Colonic mucosa (tissue), 4 donors: ENCODE measurements at places on chromosomes 1 and 21.
A peak's percentile ranks its signal among the peaks of the same experiment; 100 is the strongest.

DNA sequence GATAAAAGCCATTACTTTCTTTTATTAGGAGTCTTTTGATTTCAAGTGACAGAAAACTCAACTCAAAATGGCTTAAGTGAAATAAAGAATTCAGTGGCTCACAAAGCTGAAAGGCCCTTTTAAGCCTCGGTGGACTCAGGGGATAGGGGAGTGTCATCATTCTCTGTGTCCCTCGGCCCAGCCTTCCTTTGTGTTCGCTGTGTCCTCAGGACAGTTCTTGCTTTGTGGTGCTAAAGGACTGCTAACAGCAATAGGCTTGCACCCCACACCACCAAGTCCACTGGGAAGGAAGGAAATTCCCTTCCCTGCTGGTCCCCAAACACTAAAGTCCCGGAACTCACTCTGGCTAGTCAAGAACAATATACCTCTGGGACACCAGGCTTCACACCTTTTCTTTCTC is 129.2 kb downstream of the NTPCR start:
- no peak for DNase-seq

DNA sequence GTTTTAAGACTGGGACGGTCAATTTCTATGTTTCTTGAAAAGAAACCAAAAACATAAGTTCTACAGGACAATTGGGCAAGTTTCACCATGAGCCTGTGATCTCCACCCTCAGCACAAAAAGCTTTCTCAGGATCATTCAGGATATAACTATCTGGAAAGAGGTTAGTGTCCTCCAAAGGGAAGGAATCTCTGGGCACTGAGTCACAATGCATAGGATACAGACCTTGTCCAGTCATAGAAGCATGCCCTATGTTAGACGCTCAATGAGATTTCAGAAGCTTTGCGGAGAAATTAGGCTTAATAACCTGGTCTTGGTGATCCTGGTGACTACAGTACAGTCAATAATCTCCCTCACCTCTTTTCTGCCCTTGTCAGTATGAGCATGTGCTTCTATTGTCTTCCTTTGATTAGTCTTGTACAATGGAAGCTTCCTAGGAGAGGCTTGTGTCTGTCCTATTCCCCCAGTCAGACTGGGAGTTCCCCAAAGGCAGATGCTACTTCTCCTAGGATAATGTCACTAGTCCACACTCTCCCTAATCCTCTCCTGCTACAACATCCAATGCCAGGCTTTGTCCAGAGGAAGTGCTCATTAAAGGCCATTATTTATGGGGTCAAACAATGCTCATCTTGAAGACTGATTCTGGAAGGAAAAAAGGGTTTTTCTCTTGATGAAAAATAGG is 97.4 kb downstream of the KCNH1 start:
- DNase-seq: no peak

DNA sequence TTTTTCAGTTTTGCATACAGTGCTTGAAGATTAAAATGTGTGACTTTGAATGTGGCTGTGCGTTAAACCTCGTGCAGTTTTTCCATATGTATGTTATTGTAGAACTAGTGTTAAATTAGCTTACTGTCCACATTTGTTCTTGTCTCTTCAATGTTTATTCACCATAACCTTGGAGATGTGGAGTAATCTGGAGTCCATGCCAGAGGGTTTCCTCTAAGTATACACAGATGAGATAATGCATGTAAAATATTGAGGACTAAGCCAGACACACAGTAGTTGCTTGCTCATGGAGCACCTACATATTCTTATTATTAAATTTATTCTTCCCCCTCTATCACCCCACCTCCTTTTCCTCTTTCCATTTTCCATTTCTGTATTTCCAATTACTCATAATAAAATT is 7.7 kb upstream of the GIPC2 start:
- DNase-seq: no peak

DNA sequence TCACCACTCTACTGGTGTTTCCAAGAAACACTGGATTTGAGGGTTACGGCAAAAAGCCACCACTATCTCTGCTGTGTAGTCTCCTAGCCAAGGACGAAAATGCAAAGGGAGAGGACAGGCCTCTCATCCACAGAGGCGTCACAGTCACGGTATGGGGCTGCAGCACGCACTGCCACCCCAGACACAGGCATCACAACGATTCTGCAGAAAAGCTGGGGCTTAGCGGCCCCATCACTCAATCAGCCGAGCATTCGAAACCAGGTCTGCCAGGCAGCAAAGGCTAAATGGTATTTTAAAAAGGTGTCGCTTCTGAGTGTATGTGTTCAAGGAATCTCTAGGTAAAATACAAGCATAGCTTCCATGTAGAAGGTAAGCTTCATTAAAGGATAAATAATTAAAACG is 1.4 kb downstream of the RIPK4 start:
- no peak for DNase-seq

- no peak for DNase-seq
Observed at GRCh38 chr1:206107168-206107544, 10.0 kb downstream of the AVPR1B start.

GRCh38 chr1:64980745-64981600 is 14.6 kb upstream of the JAK1 start:
- DNase-seq: peak; percentile 65

DNA sequence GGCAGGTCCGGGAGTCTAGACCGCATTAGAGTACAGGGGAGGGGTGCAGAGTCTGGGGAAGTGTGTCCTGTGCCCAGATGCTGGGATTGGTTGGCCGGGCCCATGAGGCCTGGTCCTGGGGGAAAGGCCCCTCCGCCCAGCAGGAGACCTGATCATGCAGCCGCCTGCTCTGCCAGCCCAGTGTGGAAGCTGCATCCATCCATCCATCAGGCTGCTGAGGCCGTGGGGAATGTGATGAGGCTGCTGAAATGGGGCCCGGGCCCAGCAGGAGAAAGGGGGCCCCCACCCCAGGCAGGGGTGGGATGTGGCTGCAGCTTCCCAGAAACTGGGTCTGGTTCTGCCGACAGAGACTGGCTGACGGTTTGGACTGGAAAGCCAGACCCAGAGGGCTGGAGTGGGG is 37.2 kb downstream of the EPHA2 start:
- DNase-seq: no peak

DNA sequence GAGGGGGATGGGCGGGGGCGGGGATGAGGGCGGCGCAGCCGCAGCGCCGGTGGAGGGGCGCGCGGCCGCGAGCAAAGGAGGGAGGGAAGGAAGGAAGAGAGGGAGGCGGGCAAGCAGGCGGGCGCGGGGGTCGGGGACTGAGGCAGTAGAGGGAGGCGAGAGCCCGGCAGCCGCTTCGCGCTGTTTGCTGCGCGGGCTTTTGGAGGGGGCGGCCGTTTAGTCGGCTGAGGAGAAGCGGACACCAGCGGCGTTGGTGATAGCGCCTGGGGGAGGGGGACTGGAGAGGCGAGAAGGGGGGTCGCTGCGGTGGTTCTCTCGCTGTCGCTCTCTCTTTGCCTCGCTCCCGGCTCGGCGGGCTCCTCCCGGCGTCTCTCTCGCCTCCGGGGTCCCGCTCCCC is at the start of gene HS2ST1:
HS2ST1 (plus strand) TSS at position 35 of the 397 bp plus-strand sequence.
- no peak for DNase-seq

DNA sequence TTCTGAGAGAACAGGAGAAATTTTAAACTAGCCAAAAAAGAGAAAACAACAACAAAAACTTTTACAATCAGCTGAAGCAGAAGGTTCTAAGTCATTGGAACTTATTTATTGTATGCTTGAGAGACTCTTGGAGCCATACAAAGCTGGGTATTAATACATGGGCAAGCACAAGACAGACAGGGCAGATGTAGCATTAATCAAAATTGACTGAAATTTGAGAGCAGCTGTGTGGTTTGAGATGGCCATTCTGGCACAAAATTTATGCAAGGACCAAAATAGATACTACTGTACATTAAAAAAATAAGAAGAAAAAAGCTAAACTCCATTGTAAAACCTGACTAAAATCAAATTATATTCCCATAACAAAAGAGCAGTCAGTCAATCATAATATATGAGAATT is 892.5 kb downstream of the PLA2G4A start:
- DNase-seq: no peak

- no peak for DNase-seq
Observed at GRCh38 chr21:46022551-46023525, 41.3 kb downstream of the COL6A1 start.

DNA sequence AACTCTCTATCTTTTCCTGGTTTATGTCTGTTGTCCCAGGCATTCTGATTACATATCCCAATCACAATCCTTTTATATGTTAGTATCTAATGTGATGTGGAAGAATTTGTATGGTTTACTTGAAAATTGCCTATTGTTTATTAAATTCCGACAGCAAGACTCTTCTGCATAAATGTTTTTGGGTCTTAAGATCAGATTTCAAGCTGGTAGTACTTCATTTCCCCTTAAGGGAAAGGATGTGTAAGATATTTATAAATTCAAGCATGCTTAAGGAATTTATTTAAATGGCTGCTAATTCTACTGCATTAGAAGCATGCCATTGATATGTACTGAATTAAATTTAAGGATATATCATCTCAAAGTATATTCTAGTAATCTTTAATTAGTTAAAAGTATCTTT is 20.4 kb upstream of the GPR88 start:
- DNase-seq: no peak

- no peak for DNase-seq
Observed at GRCh38 chr1:75792091-75792490, 4.6 kb upstream of the MSH4 start.

- DNase-seq: no peak
Observed at GRCh38 chr1:65189576-65190115, 41.6 kb downstream of the AK4 start.

- DNase-seq: no peak
Observed at GRCh38 chr21:42745511-42746239, 92.3 kb downstream of the PDE9A start.

DNA sequence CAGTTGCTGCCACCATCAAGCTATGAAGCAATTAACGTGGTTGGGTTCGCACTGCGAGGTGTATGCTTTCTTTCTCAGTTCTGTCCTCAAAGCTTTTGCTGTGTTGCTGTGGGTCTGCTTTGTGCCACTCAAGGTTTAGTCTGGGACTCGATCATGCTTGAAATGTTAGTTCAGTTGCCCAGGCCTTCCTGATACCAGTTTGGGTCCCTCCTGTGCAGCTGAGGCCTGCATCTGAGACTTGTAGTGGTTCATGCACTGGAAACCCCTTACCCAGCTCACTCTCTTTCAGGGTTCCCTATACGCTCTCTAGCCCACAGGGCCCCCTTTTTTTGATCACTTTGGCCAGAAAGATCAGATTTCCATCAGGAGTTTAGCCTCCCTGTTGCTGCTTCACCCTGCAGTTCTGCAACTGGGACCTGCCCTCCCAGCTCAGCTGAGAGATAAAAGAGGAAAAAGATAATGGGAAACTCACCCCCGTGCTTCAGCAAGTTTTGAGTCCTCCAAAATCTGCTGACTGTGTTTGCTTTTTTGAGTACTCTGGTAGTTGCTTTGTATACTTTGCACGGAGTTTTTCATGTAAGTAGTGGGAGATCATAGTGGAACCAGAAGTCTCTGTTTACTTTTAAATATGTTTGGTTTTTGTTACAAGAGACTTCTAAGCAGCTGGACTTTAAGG is 317.0 kb downstream of the HHAT start:
- DNase-seq: no peak

- no peak for DNase-seq
Observed at GRCh38 chr1:154775621-154776605, 94.2 kb downstream of the KCNN3 start.

DNA sequence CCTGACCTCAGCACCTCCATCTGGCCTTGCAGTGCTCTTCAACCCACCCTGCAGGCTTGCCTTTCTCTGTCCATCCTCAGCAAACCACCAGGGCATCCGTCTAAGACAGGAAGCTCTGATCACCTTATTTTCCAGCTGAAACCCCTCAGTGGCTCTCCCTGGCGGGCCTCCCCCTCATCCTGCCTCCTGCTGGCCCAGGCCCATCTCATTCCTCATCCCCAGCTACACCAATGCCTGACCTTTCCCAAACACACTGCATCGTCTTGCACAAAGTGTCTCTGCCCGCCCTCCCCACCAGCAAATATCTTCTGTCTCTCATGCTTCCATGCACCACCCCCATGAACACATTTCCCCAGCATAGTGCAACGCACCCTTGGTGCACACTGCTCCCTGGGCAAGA is 205.0 kb downstream of the TOMM20 start:
- DNase-seq: no peak

- DNase-seq: no peak
Observed at GRCh38 chr1:219161371-219161770, 12.3 kb upstream of the LYPLAL1 start.
